ENCODE measurements at places on chromosomes 11 and 22.

- DNase-seq, result no peak
Observed at GRCh38 chr11:2510626-2511402, 66.0 kb downstream of the KCNQ1 start.

DNA sequence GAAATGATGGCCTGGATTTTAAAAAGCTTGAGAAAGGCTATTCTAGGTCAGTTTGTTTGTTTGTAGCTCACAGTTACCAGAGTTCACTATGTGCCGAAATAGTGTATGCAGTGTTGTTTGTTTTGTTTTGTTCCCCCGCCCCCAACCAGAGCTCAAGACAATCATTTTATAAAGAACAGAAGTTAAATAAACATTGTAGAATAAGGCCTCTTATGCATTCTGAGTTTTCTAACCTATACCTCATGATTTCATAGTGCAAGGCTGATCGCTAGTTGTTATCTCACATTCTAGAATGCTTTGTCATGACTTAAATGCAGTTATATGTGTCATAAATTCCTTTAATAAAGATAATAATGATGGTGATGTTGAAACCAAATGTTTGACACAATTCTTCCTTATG is 7.8 kb downstream of the KCNA4 start:
- DNase-seq, result no peak

DNA sequence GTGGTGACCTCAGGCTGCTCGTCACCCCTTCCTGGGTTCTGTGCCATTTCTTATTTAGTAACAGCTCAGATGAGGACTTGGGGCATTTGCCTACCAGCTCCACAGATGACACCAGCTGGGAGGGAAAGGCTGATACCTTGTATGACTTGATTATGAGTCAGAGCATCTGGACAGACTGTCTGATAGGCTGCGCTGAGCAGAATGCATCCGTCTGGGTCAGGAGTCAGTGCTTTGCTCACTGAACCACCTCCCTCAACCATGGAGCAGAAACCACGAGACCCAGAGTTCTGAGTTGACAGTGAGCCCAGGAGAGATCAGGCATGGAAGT is 6.8 kb downstream of the ST14 start:
- DNase-seq, result no peak

DNA sequence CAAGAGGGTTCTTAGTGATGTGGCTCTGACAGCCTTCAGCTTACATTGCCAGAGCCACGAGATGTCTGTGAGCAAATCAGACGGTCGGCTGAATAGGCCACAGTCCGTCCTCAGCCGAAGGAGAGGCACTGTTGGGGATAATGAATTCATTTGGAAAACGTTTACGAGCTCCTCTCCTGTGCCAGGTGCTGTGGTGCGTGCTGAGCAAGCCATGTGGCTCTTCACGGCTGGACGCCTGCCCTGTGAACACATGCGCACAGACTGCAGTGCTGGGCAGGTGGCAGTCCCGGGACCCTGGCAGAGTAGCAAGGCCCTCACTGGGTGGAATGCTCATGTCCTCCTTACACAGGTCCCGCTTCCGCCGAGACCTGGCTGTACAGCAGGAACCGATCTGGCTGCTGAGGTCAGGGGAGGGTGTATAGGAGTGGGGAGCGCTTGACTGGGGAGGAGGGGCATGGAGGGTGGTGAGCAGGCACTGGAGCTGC is 6.8 kb downstream of the TBC1D22A start:
- no peak for DNase-seq

- DNase-seq, result no peak
Observed at GRCh38 chr22:47388331-47388730, 625.9 kb downstream of the TBC1D22A start.

GRCh38 chr22:29633514-29634312 is 30.3 kb downstream of the NF2 start:
- DNase-seq, result no peak

GRCh38 chr11:45901626-45902025 is 5.4 kb downstream of the FREY1 start:
- DNase-seq, result no peak

DNA sequence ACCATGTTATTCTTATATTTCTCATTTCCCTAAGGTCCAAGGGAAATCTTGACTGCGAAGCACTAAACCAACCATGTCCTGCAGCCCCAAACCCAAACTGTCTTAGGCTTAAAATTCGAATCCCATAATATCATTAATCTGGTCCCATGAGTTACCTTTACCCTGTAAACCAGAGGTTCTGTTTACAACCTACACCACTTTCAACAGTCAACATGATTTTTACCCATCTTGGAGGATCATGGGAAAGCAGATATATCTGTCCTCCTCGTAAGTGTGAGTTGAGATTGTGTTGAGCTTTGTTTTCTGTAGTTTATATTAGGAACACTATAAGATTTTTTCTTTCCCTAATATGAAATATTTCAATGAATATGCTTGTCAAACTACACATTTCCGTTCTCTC is 6.4 kb downstream of the PRPF19 start:
- DNase-seq, result no peak

DNA sequence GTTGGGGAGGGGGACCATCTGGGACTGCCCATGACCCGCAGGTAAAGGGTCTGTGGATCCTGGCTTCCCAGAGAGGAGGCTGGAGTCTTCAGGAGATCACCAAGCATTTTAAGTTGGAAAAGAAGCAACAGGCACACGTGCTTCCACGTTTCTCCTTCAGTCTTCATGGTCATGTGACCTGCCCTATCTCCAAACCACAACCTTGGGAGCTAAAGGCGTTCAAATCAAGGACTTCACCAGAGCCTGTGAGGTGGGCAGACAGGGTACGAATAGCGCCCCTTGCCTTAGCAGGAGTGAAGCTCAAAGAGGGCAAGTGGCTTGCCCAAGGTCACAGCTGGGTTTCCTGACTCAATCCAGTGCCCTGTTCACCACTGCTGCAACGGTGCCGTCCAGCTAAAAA is 6.7 kb downstream of the TMEM184B start:
- no peak for DNase-seq

DNA sequence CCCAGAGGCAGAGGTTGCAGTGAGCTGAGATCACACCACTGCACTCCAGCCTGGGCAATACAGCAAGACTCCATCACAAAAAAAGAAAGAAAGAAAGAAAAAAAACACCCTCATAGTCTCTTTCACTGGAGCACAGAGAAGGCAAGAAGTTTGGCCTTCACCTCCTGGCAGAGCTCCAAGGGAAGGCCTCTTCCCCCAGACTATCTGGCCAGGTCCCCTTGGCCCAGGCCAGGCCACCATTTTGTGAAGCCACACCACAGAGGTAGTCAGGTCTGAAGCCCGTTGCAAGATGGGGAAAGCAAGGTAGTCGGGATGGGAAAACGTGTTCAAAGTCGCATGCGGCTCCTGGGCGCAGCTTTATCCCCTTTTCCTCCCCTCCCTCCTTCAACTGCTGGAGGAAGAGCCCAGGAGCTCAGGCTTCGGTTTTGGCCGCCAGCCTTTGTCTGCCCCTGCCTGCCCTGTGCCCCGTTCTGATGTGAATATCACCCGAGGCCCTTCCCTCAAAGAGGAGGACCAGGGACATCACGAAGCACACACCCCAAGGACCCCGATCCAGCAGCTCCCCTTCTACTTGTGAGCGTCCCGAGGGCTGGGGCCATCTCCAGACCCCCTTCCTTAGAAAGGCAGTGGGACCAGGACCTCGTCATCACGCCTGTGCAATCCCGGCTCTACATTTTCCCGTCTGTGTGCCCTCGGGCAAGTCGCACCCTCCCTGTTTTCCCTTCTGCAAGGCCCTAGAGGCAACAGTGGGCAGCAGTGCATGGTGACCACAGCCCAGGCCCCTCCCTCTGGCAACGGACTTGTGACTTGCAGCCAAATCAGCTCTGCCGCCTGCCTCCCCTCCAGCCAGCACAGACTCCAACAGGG is 17.7 kb downstream of the CABP7 start:
- no peak for DNase-seq

- no peak for DNase-seq
Observed at GRCh38 chr11:13767471-13767870, 99.0 kb downstream of the FAR1 start.

DNA sequence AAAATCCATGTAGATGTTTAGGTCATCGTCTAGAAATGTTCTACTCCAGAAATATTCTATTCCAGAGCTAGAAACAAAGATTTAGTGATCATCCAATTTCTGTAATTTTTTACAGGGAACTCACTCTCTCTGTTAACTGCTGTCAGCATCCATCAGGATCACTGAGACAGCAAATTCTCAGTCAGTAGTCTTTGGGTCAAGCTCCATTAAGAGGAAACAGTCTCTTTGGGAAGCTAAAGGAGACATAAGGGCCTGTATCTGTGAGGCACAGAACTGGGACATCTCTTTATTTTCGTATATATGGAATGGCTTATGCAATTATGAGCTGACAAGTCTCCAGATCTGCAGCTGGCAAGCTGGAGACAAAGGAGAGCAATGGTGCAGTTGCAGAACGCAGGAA is 48.3 kb downstream of the PIK3C2A start:
- no peak for DNase-seq

- DNase-seq, result no peak
Observed at GRCh38 chr11:63998558-63999348, 12.5 kb downstream of the OTUB1 start.

GRCh38 chr11:16012125-16012751 is 344.1 kb downstream of the SOX6 start:
- DNase-seq, result no peak

- DNase-seq, result no peak
Observed at GRCh38 chr11:123253911-123254310, 58.9 kb upstream of the CLMP start.

DNA sequence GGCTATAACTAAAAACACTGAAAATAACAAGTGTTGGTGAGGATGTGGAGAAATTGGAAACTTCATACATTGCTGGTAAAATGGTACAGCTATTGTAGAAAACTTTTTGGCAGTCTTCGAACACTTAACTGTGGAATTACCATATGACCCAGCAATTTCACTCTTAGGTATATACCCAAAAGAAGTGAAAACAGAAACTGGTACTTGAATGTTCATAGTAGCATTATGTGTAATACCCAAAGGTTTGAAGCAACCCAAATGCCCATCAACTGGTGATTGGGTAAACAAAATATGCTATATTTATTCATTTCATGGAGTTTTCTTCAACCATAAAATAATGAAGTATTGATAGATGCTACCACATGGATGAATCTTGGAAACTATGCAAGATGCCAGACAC is 40.8 kb upstream of the FTH1 start:
- no peak for DNase-seq

GRCh38 chr11:118092907-118093571 is 6.3 kb upstream of the SMIM35 start:
- DNase-seq, result no peak

GRCh38 chr11:45163956-45164575 is 17.6 kb downstream of the PRDM11 start:
- DNase-seq, result no peak

GRCh38 chr11:103958475-103959215 is 77.8 kb upstream of the DDI1 start:
- no peak for DNase-seq

DNA sequence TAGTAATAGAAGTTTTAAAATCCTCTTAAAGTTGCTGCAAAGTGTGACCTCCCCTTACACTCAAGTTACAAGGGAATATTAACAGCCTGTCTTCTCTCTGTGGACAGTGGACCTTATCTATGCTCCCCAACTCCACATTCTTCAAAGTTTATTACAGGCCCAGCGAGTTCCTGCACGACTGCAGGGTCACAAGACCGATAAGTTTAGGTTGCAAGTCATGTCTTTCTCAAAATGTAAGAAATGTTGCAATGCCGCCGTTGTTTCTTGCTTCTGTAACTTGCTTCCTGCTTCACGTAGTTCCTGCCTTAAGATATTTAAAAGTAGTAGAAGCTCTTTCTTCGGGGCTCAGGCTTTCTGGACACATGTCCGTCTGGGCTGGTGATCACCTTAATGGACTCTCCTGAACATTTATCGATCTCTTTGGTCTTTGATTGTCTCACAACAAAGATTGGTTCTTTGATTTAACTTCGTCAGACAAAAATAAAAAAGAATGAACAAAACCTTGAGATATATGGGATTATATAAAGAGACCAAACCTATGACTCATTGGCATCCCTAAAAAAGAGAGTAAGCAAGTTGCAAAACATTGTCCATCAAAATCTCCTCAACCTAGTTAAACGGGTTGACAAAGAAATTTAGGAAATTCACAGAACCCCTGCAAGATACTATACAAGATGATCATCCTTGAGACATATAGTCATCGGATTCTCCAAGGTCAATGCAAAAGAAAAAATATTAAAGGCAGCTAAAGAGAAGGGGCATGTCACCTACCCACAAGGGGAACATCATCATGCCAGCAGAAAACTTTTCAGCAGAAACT is 45.4 kb upstream of the GLYAT start:
- no peak for DNase-seq

GRCh38 chr22:49062802-49063544 is 764.7 kb downstream of the BRD1 start:
- no peak for DNase-seq

GRCh38 chr11:82229341-82229740 is 504.3 kb downstream of the FAM181B start:
- peak; percentile 37 for DNase-seq

DNA sequence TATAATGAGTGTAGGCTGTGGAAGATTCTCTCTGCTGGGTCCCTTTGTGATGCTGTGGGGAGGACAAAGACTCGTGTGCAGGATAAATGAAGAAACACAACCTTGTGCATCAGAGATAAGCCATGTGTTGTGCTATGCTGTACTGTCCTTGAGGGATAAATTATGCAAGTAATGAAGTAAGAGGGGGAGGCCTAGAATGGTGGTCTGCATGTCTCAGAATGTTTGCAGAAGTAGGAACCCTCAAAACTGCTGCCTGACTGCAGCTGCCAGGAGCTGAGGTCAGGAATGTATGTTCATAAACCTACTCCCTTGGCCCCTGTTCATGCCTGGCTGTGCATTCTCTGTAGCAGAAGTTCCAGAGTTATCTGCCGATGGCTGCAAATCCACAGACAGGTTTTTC is 4.6 kb upstream of the SMCO4 start:
- no peak for DNase-seq

DNA sequence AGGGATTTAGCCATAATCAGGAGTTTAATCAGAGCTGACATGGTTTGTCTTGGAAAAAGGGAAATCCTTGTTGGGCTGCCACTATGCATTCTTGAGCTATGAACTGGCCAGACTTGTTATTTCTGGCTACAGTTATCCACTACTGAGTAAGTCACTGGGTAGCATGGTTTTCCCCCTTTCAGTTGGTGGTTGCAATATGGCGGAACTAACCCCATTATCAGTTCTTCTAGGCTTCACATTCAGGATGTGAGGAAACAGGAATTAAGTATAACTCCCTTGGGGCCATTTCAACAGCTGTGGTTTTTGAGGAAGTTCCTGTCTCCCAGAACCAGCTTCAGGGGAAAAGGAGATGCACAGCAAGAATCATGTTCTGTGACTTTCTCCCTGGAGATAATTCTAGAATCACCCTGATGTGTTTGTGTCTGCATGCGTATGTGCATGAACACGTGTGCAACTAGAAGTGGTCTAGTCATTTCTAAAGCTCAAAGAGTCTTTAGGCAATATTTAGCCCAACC is 103.0 kb upstream of the CD44 start:
- DNase-seq, result no peak

DNA sequence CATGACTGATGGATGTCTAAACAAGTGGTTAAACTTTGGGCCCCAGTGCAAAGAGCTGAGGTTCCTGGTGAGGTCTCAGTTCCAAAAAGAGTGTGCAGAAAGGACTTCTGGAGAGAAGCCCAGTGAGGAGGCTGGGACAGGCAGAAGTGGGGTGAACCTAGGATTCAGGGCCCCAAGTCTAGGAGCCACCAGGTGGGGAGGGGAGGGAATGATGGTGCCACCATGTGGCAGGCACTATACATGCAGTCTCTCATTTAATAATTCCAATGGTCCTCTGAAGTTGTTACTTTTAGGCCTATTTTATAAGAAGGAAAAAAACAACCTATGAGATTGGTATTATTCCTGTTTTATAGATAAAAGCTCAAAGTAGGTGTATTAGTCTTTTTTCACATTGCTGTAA is 102.0 kb downstream of the INSC start:
- DNase-seq, result no peak

GRCh38 chr11:6655790-6656583 is at the start of gene DCHS1:
Gene DCHS1 (minus strand): TSS chr11:6655809. CDS start chr11:6641613, 14,196 bp downstream.
- no peak for DNase-seq
